Kasumi-1 (cell line): ENCODE measurements at places on chromosomes 3 and 15.

DNA sequence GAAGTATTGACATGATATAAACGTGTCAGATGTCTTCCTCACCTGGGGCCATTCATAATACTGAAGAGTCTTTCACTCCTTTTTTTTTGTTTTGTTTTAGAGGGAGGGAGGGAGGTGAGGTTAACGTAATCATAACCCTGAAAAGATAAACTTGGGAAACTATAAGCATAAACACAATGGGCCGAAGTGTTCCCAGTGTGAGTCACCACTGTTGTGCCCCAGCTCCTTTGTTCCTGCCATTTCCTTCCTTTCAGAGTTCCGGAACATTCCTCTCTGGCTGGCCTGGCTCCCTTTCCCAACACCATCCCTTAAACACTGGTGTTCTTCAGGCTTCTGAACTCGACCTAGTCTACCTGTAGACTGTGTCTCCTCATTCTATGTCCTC lies 18.6 kb downstream of the PLD1 start:
- DNase-seq = no peak

- DNase-seq = peak; percentile 58
Observed at GRCh38 chr15:90143166-90143655, 40.9 kb upstream of the IDH2 start.

- DNase-seq = peak; percentile 27
Observed at GRCh38 chr15:71443538-71443937, 328.3 kb downstream of the THSD4 start.

- no peak for DNase-seq
Observed at GRCh38 chr3:181847276-181847675, 135.6 kb downstream of the SOX2 start.

GRCh38 chr15:68201879-68202261 lies 3.3 kb downstream of the CALML4 start:
- no peak for DNase-seq

DNA sequence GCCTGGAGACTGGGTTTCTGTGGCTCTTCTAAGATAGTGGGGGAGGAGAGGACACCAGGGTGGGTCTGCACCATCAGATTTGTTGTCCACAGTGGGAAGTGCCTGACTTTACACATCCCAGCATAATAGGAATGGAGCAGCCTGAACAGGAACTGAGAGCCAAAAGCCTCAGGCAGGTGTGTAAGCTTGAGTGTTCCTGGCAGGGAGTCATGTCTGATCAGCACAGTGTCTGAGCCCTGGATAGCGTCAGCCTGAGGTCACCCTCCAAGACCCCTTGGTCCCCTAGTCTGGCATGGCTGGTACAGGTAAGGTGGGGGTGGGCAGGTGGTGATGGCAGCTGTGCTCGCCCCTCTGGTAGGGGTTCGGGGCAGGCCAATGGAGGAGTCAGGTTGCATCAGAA lies 20.2 kb downstream of the INSYN1 start:
- DNase-seq = no peak

DNA sequence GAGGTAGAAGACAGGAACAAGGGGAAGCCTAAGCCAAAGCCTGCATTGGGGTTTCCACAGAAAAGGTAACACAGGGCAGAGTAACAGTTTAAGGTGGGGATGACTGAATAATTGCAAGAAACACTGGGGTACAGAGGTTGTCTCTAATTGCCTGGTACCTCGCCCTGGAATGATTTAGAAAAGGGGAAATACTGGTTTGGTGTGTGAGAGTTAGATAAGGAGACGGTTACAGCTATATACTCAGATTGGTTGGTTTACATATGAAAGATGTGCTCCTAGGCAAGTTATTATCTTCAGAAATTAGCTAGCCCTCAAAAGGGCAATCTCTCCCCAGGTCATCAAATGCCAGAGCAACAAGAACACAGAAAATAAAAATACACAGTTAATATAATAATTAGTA lies 58.8 kb downstream of the SMARCC1 start:
- no peak for DNase-seq

DNA sequence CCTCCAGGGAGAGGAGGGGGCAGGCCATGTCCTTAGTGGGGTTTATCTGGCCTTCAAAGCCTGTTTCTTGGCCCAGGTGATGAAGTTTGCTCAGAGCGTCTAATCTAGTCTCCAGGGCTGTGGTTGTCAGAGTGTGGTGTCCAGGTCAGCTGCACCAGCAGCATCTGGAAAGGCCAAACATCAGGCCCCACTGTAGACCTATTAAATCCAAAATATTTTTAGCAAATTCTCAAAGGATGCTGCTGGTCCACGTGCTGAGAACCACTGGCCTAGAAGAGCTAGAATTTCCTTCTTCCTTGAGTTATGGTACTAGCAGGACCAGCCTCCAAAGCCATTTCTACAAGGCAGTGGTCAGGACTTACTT lies 28.9 kb downstream of the SLC28A1 start:
- DNase-seq = no peak

DNA sequence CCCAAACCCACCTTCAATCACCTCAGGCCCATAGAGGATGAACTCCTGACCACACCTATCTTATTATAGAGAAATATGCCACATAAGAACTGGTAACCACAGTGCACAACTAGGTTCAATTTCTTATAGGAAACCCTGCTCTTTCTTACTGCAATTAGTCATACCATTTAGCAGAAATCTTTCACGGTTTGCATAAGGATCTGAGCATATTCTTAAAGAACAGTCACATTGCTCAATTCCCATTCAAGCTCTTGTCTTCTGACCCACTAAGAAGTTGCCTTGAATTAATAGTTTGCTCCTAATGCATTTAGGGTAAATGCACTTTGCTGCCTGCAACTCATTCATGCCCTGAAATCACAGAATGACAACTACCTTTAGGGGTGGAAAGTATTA lies 9.2 kb downstream of the ERC2 start:
- DNase-seq = no peak

DNA sequence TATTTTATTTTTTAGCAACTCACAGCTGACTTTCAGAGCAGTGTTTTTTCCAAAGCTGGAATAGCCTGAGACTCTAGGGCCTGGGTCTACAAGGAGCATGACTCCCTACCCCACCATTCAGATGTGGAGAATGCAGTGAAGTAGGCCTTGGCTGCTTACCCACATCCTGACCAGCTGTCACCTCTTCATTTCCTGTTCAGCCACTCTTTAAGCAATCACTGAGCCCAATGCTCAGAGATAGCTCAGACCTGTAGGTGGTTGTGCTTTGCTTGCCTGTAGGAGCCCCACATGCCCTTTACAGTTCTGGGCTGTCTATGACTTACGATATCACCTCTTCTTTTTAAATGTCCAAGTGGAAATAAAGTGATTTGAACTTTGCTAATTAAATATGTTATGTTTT lies 148.1 kb downstream of the NEK11 start:
- DNase-seq = peak; percentile 82

DNA sequence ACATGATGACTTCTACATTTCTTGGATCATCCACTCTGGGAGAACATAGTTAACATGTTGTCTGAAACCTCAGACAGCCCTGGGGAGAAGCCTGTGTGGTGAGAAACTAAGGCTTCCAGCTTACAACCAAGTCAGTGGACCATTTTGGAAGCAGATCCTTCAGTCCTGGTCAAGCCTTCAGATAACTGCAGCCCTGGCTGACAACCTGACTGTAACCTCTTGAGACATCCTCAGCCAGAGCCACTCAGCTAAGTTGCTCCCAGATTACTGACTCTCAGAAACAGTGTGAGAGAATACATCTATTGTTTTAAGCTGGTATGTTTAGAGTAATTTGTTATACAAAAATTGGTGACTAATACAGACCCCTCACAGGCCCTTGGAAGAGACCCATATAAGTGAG lies 50.9 kb upstream of the KPNA4 start:
- DNase-seq = no peak

GRCh38 chr15:67845974-67846373 lies 6.1 kb upstream of the RNU6-1 start:
- no peak for DNase-seq

DNA sequence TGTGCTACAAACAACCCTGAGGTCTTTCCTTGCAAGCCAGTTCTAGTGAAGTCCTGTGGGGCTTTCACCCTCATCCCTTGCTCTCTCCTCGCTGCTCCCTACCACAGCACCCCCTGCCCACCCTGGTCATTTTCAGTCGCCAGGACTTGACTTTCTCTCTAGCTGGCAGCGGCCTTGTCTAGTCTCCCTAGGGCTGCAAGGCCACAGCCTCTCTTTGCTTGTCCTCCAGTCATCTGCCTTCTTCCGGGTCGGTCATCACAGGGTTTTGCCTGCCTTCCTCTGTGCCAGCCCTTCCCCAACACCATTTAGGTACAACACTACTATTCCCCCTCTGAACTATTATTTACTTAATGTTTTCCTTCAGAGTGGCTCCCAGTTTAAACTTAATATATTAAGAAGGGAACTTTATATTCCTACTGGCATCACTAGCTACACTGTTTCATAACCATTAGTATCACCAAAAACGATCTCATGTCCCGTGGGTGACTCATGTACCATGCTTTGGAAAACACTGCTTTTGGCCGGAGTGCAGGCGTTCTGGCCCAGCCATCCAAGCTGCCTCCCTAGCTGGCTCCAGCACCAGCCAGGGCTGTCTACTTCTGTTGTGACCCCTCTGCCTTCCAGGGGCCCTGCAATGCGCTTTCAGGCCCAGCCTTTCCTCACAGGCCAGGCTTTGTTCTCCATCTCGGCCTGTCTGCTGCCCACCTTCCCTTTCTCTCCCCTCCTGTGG lies 21.4 kb downstream of the FAH start:
- no peak for DNase-seq

DNA sequence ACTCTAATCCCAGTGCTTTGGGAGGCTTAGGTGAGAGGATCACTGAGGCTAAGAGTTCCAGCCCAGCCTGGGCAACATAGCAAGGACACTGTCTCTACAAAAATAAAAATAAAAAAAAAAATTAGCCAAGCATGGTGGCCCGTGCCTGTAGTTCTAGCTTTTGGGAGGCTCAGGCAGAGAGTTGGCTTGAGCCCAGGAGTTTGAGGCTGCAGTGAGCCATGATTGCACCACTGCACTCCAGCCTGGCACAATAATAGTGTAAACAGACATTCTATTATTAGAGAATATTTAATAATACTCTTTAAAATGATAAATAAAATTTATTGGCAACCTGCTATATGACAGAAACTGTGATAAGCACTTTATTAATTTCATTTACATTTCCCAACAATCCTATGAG lies 908.9 kb downstream of the TUSC7 start:
- no peak for DNase-seq

DNA sequence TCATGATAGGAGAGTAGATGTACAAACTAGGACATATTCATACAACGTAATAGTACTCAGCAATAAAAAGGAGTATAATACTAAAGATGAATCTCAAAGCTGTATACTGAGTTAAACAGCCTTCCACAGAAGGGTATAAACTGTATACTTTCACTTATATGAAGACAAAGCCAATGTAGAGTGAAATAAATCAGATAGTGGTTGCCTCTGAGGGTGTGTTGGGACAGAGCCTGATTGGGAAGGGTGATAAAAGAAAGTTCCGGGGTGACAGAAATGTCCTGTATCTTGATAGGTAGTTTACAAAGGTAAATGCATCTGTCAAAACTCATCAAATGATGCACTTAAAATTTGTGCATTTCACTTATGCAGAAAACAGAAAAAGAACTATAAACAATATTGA lies 122.5 kb downstream of the ADAM10 start:
- no peak for DNase-seq

DNA sequence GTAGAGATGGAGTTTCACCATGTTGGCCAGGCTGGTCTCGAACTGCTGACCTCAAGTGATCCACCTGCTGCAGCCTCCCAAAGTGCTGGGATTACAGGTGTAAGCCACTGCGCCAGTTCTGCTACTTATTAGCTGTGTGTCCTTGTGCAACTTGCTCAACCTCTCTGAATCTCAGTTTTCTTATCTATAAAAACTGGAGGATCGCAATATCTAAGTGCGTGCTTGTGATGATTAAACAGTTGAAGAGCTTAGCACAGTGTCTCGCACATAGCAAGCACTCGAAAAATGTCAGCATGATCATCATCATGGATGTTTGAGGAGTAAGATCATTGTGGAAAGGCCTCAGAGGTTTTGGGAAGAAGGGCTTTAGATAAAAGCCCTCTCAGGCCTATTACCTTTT lies 10.8 kb downstream of the CLCN2 start:
- DNase-seq = no peak

DNA sequence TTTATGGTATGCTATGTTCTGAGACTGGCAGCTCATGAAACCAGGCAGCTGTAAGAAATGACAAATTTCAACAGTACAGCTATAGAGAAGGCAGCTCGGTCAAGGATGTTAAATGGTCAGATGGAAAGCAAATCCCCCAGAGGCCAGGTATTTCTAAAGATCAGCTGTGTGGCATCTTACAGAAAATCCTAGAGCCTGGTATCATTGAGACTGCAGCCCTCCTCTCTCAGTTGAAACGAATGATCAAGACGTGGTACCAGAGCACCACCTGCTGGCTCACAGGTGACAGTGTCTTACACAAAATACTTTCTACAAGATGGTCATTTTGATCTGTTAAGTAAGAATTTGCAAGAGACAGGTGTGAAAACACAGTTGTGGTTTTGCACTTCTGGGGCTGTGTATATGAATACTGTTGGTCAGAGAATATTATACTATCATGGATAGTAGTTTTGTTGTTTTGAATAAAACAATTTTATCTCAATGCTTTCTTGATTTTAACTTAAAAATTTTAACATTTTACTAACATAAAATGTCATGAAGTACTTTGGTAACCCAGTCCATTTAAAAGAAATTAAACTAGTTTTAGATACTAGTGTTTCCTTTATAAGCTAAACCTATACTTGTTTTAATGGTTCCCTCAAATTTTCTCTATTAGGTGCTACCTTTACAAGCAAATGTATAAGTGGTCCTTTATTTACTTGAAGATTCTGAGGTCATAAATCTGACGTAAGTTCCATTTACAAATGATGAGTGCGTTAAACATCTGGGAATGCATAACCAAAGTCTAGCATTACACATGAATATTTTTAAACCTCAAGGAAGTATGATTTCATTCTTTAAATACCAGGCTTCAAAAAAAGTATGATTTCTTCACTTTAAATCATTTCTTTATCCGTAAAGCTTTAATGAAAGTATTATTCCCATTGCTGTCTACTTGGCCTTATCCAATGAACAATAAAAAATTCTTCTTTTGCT lies 121.8 kb downstream of the PDZRN3 start:
- peak; percentile 78 for DNase-seq

GRCh38 chr15:66770518-66771350 lies 68.7 kb downstream of the SMAD6 start:
- no peak for DNase-seq

DNA sequence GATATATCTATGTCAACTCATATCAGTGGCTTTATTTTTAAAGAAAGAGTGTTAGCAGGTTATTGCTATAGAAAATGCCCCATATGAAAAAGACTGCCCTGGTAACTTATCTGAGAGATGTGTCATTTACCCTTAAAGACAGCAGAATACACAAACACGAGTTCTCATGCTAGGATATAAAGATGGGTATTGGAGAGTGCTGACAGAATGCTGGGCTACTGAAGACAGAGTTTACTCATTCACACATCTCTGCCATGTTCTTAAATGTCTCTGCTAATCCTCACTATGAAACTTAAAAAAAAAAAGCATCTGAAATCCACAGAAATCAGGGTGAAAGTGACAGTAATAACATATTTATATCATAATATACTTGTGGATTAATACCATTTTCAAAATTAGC lies 126.7 kb downstream of the FOXP1 start:
- DNase-seq = no peak
